Activated gamma-delta T cell treated with Interleukin-2 at 50 U/mL for 16 hours (primary cell): ENCODE measurements at places on chromosomes 5 and 9.

- no peak for DNase-seq
Measured at GRCh38 chr5:3339798-3340115, 255.9 kb upstream of the IRX1 start.

DNA sequence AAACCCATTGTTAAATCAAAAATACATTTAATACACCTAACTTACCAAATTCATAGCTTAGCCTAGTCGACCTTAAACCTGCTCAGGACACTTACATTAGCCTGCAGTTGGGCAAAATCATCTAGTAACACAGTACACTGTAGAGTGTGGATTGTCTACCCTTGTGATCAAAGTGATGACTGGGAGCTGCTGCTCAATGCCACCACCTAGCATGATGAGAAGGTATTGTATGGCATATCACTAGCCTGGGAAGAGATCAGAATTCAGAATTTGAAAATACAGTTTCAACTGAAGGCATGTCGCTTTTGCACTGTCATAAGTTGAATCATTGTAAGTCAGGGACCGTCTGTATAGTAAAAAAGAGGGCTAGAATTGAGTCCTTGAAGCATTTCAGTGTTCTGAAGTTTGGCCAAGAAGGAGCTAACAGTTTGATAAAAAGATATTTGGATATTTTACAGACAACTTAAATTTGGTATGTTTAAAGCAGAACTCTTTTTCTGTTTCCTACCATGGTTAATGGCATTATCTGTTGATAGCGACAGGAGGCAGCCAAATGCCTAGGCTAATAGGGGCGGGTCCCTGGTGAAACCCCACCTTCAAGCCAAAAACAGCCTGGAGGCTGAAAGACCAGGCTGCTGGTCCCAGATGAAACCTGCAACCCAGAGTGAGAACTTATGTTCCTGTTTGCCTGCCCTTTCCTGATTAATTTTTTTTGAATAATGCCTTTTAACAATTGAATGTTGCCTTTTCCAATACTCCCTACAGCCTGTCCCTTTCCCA lies 23.0 kb downstream of the SMIM15 start:
- DNase-seq: no peak

DNA sequence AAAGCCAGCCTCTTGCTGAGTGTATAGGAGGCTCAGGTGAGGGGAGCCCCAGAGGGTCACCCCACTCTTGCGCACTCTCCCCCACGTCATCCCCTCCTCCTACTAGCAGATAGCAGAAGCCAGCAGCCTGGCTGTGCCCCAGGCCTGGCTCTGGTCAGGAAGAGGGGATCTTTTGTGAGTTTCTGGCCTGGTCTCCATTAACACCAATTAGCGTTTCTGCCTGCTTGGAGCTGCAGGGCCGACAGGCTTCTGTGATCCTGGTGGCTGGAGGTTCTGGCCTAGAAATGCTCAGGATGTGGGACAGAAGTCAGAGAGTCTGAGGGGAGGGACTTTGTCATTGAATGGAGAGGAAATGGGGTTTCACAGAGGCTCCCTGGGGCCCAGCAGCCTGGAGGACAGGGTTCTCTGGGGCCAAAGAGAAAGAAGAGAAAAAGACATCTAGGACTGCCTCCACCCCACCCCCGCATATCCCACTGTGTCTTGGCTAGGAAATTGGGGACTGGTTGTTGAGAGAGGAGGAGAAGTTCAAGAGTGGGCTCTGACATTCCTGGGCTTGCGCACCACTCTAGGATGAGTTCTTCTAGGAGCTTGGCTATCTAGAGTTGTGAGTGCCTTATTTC lies 47.5 kb upstream of the ARAP3 start:
- DNase-seq: no peak

DNA sequence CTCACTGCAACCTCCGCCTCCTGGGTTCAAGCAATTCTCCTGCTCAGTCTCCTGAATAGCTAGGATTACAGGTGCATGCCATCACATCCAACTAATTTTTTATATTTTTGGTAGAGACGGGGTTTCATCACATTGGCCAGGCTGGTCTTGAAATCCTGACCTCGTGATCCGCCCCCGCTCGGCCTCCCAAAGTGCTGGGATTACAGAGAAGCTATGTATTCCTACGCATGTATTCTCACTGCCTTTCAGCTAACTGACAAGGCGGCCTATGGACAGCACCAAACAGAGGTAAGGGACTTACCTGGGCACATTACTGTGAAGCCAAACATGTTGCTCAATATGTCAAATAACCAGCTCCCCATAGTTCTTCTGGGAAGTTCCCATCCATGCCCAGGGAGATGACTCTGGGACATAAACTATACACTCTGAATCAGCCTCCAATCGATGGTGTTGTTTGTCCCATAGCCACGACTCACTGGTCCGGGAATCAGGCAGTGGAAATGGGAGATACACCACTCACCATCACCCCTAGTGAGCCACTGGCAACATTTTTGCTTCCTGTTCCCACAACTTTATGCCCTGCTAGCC lies 114.6 kb downstream of the SYK start:
- no peak for DNase-seq

DNA sequence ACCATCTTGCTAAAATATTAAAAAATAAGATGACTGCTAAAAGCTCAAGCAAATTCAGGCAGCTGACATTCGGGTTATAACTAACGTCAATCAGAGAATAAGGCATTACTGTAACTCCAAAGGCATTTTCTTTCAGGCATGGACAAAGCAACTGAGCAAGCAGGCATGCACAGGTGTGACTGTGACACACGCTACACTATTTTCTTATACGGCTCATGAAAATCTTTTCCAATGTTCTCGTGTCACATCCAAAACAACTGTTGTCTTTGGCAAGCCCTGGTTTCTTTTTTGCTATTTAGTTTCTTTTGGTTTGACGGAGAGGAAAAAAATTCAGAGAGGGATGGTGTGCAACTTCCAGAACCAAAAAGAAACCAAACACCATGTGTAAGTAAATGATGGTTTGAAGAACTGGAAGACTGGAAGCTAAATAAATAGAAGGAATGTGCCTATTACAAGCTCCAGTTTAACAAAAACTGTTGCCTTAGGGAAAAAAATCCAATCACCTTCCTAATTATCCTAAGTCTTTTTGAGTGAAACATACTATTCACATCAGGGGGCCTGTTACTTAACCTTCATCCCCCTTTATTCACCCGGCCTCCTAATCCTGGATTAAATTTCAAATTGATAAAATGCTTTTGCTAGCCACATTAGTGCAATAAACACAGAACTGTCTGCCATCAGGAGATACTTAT lies 277.6 kb downstream of the PSAT1 start:
- DNase-seq: no peak

GRCh38 chr9:68794898-68795297 lies 89.9 kb downstream of the PIP5K1B start:
- no peak for DNase-seq

GRCh38 chr9:13372510-13372909 lies 93.0 kb upstream of the MPDZ start:
- DNase-seq: no peak

GRCh38 chr5:160470437-160471361 lies 49.0 kb downstream of the PTTG1 start:
- no peak for DNase-seq

DNA sequence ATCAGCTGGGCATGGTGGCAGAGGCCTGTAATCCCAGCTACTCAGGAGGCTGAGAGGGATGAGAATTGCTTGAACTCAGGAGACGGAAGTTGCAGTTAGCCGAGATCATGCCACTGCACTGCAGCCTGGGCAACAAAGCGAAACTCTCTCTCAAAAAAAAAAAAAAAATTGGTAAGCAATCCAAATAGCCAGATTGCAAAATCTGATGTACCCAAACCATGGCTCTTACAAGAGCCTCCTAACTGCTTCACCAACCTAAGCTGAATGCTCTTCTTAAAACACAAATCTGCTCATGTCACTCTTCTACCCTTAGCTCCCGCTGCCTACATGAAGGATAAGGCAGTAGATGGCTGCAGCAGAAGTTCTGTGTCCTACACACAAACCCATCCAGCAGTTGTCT lies 105.9 kb downstream of the MPDZ start:
- DNase-seq: no peak

DNA sequence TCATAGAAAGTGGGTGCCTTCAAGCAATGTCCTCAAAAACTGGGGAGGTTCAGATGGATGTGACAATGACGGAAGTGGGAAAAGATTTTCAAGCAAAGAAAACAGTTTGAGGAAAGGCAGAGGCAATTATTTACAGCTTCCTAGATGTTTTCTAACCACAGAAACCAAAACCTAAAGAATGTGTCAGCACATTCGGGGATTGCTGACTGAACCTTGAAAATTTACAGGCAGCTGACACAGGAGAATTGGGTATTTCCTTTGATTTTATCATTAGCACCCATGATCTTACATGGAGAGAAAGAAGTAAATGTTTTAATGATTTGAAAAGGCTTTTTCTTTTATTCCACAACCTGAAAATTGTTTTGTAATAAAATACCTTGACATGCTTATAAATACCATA lies 369.0 kb downstream of the ACTL7B start:
- no peak for DNase-seq

GRCh38 chr9:121667214-121667613 lies 15.8 kb downstream of the DAB2IP start:
- DNase-seq: no peak

DNA sequence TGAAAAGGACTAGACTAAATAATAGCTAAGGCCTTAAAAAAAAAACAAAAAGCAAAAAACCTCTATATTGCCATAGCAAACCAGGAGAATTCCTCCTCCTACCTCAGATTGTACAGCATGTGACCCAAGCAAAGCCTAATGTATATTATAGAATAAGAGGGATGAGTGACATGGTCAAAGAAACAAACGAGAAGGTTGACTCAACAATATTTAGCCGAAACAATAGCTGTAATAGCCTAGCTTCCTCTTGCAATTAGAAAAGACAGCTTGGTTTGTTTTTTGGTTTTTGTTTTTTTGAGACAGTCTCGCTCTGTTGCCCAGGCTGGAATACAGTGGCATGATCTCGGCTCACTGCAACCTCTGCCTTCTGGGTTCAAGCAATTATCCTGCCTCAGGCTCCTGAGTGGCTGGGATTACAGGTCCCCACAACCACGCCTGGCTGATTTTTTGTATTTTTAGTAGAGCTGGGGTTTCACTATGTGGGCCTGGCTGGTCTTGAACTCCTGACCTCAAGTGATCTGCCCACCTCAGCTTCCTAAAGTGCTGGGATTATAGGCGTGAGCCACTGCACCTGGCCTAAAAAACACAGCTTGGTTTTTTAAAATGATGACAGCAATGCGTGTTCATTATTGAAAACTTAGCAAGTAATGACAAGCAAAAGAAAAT lies 5.6 kb downstream of the NLN start:
- no peak for DNase-seq

DNA sequence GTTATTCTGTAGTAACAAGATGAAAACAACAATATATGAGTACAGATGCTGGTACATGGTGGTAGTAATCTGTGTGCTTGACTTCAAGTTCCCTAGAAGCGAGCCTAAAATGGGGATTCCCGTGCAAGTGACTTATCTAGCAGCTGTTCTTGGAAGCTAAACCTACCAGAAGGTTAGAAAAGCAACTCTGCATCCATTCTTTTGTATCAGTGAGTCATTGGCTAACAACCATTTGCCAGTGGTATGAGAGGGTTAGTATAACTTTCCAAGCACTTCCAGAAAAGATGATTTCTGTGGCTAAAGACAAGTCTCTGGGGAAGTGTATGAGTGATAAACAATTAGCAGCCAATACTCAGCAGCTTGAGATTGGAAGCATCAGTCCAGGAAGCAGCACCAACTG lies 787.7 kb upstream of the CDH6 start:
- no peak for DNase-seq

DNA sequence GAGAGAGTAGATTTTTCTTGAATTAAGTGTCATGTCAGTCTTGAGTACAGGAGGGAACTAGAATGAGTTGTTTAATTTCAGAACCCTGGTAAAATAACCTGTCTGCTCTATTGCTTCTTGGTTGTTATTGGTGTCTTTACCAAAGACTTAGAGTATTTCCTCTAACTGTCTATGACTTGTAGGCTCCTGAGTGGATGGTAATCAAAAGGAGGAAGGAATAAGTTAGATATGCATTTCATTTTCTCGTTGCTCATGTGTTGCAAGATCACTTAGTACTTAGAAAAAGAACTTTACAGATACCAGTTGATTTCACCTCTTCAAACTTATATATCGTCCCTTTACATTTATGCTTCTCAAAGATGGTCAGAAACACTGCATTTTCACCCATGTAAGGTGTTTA lies 31.1 kb downstream of the UHRF2 start:
- DNase-seq: no peak

- DNase-seq: no peak
Measured at GRCh38 chr5:113508756-113509155, 4.7 kb upstream of the YTHDC2 start.

- DNase-seq: no peak
Measured at GRCh38 chr5:178229861-178230260, 2.7 kb downstream of the PHYKPL start.

DNA sequence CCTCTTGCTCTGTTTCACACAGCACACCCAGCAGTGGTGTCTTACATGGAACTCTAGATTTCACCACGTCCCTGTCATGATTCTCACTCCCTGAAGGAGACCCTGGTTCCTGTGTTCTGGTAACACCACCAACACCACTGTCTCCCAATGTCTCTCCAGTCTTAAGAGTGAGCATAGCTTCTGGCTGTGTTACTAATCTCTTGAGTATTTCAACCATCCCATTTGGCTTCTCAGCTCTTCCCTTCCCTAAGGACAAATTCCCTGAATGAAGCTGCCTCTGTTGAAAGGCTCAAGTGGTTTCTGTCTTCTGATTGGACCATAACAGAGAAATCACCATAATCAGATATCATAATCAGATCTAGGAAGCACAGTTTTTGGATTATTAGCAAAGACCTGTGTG lies 311.8 kb downstream of the DNAH5 start:
- no peak for DNase-seq

DNA sequence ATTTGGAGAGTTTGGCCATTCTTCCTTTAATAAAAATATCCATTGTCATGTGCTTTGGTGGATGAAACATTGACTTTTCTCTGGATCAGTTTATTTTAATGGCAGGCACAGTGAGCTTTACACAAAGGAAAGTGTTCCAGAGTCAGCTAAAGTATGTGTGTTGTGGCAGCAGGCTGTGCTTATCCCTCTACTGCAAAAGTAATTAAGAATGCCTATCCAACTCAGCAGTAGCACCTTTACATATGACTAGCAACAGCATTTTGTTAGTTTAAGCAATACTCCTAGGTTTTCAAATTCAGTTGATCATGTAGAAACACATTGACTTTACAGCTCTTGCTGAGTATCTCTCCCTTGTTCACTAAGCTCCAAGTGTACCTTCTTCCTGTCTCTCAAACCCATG lies 730.5 kb upstream of the RGMB start:
- DNase-seq: no peak

- DNase-seq: no peak
Measured at GRCh38 chr5:135546912-135547311, 11.1 kb upstream of the NEUROG1 start.

DNA sequence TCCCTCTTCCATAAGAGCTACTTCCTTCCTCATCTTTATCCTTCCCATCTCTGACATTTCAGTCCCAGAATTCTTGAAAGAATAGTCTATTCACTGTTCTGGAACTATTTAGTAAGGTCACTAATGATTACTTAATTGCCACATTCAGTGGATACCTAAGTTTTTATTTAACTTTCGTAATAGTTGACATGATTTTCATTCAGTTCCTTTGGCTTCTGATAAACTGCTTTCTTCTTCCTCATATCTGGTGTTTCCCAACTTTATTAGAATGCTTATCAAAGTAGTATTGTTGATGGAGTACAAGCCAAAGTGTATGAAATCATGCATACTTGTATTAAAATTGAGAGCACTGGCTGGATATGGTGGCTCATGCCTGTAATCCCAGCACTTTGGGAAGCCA lies 10.8 kb downstream of the UBE2D2 start:
- DNase-seq: no peak
